ENCODE measurements at places on chromosomes 16 and 17.

GRCh38 chr17:4318596-4318995 lies 47.9 kb downstream of the UBE2G1 start:
- DNase-seq = peak; percentile 29

DNA sequence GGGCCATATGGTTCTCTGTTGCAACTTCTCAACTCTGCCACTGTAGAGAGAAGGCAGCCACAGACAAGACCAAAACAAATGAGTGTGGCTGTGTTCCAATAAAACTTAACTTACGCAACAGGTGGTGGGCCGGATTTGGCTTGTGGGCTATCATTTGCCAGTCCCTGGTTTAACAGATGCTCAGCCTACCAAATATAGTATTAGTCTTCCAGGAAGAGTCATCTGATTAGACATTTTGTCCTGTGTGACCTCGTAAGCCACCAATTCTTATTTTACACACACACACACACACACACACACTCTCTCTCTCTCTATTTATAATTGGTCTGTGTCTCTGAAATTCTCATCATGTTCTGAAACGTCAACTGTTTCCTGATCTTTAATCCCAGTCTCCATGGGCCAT lies 245.9 kb downstream of the XYLT1 start:
- DNase-seq = peak; percentile 91

DNA sequence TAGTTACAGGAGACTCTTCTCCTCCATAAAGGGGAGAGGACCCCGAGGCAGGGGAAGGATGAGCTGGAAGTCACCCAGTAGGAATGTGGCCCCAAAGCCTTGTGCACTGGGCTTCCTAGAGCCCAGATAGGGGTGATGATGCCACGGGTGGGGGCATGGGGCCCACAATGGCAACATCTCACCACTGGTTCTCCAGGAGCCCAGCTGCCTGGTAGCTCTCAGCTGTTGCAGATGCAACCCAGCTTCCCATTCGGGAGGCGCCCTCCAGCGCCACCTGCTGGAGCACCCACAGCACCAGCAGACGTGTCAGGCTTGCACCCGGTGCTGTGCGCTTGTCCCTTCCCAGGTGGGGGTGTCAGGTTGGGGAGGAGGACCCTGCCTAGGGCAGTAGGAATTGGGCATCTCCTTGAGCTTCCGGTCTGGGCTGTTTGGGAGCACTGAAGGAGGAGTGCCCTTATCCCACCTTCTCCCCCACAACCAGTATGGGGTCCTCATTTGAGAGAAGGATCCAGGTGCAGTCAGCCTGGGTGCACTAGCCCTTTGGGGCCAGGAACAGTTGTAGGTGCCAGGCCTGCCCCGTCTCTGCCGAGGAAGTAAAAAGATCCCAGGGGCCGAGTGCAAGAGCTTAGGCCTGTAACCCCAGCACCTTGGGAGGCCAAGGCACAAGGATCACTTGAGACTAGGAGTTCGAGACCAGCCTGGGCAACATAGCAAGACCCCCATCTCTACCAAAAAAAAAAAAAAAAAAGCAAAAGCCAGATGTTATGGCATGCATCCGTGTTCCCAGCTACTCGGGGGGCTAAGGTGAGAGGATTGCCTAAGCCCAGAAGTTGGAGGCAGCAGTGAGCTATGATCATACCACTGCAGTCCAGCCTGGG lies 14.4 kb downstream of the CDIPT start:
- peak; percentile 72 for DNase-seq

GRCh38 chr16:4316108-4316863 lies 419 bp downstream of the GLIS2 start:
- DNase-seq = peak; percentile 35

DNA sequence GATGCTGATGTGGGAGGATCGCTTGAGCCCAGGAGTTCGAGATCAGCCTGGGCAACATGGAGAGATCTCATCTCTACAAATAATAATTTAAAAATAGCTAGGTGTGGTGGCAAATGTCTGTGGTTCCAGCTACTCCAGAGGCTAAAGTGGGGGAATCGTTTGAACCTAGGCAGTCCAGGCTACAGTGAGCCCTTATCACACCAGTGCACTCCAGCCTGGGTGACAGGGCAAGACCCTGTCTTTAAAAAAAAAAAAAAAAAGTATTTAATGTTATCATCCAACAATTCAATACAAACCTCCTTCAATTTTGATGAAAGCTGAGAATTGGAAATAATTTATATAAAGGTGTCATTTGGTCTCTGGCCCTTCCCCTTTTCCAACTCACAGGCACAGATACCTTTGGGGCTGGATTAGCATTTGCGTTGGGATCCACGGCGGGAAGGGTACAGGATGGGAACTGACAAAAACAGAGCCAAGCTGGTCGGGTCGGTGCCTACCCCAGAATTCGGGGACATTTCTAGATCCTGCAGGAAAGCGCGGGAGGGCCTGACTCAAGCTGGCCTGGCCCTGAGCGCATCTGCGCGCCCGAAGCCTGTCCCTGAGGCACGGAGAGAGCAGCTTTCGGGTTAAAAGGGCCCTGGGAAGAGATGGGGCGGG lies 860 bp upstream of the DCAF7 start:
- DNase-seq = no peak

DNA sequence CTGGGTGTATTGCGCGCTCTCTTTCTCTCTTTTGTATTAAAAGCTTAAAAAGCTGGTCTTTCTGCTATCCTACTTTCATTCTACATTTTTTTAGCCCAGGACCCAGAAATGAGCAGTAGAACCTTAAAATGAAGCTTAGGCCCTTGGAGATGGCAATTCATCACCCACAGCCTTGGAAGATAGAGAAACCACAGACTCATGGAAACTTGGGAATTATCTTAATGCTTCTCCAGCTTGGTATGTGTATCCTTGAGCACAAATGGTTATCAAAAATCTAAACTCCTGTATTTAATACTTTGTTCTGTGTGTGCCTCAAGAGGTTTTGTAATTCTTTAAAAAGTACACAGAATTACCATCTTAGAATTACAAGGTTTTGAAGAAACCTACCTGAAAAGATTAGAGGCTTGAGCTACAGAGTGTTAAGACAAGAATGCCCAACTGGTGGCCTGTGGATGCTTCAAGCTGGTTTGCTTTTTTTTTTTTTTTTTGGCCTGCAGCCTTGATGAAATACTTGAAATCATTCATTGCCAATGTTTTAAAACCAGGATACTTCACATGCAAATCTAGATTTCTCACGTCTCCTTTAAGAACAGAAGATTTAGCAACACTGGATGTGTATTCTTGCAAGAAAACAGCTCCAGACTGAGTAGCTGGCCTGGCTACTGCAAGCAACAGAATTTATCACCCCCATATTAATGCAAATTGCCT lies 105.0 kb downstream of the XYLT1 start:
- peak; percentile 76 for DNase-seq

DNA sequence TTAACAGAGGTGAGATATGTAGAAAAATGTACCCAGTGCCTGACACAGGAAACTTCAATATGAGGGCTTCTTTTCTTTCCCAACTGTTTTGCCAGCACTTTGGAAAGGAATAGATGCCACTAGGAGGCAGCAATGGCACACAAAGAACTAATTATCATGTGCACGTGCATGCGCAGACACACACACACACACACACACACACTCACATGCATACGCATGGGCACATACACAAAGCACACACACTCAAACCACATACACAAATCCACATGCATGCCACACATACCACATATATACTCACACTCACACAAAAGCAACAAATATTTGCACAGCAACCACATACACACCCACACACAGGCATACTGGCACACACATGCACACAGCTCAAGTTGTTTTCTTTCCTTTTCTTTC lies 8.8 kb upstream of the CEP112 start:
- DNase-seq = peak; percentile 77

- peak; percentile 18 for DNase-seq
Observed at GRCh38 chr17:1323336-1323735, 43.9 kb downstream of the TRARG1 start.

- DNase-seq = peak; percentile 55
Observed at GRCh38 chr17:164303-165235, 16.9 kb downstream of the DOC2B start.

GRCh38 chr16:88927010-88927409 lies 50.0 kb downstream of the CBFA2T3 start:
- no peak for DNase-seq

DNA sequence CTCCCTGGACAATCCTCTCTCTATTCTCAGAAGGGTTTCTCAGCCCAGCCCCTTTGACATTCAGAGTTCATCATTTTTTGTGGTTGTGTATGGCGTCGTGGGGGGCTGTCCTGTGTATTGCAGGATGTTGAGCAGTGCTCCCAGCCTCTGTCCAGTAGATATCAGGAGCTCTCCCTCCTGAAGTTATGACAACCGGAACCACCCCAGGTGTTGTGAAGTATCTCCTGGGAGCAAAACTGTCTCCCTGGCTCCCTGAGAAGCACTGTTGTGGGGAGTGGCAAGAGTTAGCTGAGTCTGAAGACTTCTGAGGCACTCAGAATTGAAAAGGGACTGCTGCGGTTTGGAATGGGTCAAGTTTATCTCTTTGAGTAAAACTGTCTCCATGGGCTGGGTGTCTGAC lies 55.9 kb upstream of the MGAT5B start:
- no peak for DNase-seq

DNA sequence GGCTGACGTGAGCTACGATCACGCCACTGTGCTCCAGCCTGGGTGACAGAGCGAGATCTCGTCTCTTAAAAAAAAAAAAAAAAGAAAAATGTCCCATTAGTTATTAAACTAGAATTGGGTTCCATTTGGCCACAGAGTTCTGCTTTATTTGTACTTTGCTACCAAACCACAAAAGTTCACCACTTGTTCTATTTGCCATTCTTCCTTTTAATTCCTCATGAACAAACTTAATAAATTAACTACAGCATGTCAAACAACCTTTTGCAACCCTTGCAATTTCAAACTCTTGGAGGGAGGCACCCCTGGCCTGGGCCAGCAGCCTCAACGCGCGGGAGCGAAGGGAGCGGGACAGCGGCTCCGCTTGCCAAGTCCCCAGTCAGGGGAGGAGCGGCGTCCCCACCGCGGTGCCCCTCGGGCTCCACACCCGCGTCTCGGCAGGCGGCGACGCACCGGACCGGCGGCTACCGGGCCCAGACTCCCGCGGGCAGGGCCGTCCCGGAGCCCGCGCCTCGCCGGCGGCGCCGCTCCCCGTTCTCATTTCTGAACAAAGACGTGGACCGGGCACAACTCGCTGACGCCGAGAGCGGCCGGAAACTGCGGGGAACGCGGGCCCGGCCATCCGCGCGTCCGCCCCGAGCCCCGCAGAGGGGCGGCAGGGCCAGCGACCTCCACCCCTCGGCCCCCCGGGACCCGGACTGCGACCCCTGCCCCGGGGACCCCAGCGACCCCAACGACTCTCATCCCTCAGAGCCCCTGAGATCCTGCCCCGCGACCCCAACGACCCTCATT lies 775 bp downstream of the CYTH1 start:
- DNase-seq = peak; percentile 50

- no peak for DNase-seq
Observed at GRCh38 chr16:88793251-88793954, 8.4 kb upstream of the PIEZO1 start.

- DNase-seq = no peak
Observed at GRCh38 chr17:55418369-55419268, 3.0 kb downstream of the MMD start.

DNA sequence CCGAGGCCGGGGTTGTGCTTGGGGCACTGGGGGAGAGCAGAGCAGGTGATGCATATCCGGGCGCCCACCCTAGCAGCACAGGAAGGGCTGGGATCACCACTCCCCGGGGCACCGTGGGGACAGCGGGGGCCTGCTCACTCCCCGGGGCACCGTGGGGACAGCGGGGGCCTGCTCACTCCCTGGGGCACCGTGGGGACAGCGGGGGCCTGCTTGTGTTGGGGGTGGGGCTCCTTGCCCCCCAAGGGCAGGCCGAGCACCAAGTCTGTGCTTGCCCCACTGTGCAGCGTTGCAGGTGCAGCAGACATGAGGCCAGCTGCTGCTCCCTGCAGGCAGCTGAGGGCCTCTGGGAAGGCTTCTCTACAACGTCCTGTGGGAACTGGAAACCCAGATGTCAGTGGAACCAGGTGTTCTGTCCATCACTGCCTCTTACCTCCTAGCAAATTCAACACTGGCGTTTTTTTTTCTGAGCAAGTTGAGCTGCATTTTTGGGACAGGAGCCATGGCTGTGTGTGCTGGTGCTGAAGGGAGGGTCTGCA lies 25.0 kb upstream of the ZNF750 start:
- no peak for DNase-seq

DNA sequence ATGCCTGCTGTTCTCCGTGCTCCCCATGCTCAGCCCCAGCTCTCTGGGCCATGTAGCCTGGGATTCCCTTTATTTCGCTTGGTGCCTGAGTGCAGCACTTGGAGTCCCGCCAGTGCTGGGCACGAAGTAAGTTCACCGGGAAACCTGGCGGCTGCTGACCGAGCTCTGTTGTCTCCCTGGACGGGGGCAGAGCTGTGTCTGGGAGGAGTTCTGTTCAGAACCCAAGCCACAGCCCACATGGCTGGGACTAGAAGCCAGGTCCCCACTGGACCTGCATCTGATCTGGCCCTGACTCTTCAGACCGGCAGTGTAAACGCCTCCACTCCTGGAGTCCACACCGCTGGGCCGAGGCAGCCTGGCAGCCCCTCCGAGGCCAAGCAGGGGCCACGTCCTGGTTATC lies 37.5 kb upstream of the CIBAR2 start:
- DNase-seq = no peak

GRCh38 chr17:3870871-3871306 lies 22.0 kb downstream of the CAMKK1 start:
- DNase-seq = no peak

- DNase-seq = peak; percentile 86
Observed at GRCh38 chr17:40809721-40810421, 10.1 kb upstream of the KRT28 start.
